Left renal cortex interstitium (tissue), 4 donors: ENCODE measurements at places on chromosomes 5 and 9.

DNA sequence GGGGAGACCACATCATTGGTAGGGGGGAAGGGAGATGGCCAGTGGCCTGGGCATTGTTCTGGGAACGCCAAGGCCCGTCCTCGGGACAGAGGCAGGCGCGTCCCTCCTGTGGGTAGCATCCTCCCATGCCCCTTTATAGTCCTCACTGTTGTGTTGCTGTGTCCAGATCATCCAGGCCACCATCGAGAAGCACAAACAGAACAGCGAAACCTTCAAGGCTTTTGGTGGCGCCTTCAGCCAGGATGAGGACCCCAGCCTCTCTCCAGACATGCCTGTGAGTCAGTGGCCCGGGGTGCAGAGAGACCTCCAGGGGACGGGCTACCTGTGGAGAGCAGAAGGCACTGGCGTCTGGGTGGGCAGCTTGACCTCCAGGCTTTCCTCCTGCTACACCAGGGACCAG is 38.4 kb upstream of the SUSD3 start:
- DNase-seq, result no peak

DNA sequence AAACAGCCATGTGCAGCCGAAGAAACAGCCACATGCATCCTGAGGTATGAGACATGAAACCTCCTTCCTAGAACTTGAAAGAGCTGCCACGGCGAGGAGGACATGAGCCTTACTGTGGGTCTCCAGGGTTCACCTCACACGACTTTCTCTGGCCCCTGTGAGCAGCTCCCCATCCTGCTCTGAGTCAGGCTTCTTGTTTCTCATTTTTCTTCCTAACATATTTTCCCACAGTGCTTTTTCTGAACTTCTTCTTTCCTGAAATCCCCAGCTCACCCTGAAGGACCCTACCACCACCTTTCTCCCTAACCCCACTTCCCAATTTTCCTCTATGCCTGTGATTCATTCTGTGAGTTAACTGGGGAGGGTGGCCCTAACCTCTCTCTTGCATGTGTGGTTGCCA is 33.7 kb upstream of the ADRB2 start:
- no peak for DNase-seq

DNA sequence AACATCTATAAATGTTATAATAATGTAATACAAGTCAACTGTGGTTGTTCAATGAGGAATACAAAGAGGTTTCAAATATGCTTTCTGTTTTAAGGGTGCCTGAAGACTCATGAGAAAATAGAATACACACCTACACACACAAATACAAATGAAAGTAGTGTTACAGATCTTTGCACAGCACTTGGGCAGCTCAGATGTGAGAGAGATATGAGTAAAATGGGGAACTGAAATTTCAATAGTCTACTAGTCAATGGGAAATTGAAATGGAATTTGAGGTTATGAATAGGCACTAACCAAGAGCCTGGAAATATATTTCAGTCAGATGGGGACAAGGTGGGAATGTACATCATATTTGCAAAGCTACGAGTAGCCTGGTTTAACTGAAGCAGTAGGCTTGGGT is 96.6 kb downstream of the ISL1 start:
- DNase-seq, result no peak

GRCh38 chr5:72129725-72130124 is 22.4 kb downstream of the MAP1B start:
- no peak for DNase-seq

- DNase-seq, result no peak
Observed at GRCh38 chr9:24011881-24012280, 185.8 kb upstream of the ELAVL2 start.

- no peak for DNase-seq
Observed at GRCh38 chr5:168315416-168316138, 24.1 kb downstream of the WWC1 start.

DNA sequence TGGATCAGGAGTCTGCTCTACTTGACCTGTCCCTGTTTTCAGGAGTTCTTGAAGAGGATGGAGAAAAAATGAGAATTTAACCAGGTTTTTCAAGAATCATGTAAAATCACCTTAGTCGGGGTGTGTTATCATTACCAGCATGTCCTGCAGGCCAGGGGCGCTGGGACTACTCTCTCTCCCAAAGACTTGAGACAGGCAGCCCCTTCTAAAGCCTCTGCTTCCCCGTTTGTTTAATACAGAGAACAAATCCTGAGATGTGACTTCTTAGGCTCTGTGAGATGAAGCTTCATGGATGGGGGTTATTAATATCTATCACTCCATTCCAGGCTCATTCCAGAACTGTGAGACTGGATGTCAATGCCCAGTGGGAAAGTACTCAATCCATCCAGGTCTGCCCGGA is 3.0 kb downstream of the PAX5 start:
- no peak for DNase-seq

DNA sequence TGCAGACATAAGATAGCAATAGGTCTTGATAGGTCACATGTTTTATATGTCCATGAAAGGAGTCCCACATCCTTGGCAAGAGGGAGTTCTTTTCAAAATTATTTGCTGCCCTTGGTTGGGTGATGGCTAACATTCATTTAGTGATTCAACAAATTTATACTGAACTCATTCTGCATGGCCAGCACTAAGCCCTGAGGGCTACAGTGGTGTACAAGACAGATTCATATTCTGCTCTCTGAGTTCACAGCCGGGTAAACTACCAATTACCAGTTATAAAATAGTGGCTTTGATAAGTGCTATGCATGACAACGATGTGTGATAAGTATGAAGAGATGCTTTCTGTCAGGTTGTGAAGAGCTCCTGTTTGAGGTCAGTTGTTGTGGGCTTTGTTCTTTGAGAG is 340.0 kb downstream of the GABRG2 start:
- no peak for DNase-seq
